ENCODE measurements at places on chromosomes 1 and 21. TPM values are rescaled to one million over a fixed set of nuclear protein-coding genes. Genes with fewer than 3 reads are reported as not detected.

DNA sequence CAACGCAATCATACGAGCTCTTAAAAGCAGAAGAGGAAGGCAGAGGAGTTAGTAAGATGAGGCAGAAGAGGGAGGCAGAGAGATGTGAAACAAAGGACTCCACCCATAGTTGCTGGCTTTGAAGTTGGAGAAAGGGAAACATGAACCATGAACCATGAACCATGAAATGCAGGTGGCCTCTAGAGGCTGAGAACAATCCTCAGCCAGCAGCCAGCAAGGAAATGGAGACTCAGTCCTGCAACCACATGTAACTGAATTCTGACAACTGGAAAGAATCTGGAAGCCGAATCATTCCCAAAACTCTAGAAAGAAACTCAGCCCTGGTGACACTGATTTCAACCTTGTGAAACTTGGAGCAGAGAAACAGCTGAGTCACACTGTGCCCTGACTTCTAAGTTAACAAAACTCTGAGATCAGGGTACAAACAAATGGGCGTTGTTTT, 10.1 kb downstream of the DIPK1A start:
- DNase-seq: no peak

TMEM61 gene
- total RNA-seq: 3.8 TPM

GRCh38 chr1:234535763-234536515, 57.0 kb upstream of the TARBP1 start:
- no peak for DNase-seq

SPATA45 gene
- not detected for total RNA-seq

KPRP gene
- not detected for total RNA-seq

All from type B pancreatic cell (in vitro differentiated cells).